Memory B cell (primary cell): ENCODE measurements at places on chromosomes 7 and 10.

DNA sequence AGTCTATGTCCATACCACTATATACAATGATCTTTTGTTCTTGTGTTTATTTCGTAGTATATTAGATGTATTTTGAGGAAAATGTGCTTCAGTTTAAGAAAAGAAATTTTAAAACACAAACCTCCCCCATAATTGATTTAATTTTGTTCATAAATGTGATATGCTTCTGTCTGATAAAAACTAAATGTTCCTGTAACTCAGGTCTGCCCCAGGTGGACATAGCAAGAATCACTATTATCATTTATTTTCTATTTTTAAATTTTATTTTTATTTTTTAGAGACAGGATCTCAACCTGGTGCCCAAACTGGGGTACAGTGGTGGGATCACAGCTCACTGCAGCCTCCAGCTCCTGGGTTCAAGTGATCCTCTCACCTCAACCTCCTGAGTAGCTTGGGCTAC is 43.2 kb downstream of the BEND7 start:
- no peak for DNase-seq
- H3K27ac ChIP-seq = no peak overlapping the region
- H3K36me3 ChIP-seq = no peaks in the 10 kb centered on the region
- H3K4me3 ChIP-seq = no peak overlapping the region
- peaks cover 5% of the 10 kb centered on the region for H3K27me3 ChIP-seq

- H3K27ac ChIP-seq = no peak overlapping the region
- no peak for DNase-seq
- H3K27me3 ChIP-seq = no peaks in the 10 kb centered on the region
- no peaks in the 10 kb centered on the region for H3K4me1 ChIP-seq
These were observed 154.8 kb downstream of the PHF14 start for GRCh38 chr7:11128498-11128897.

GRCh38 chr10:50033481-50033880 is 34.3 kb upstream of the WASHC2A start:
- H3K27me3 ChIP-seq = peaks cover 8% of the 10 kb centered on the region
- DNase-seq = no peak
- H3K27ac ChIP-seq = no peak overlapping the region
- no peaks in the 10 kb centered on the region for H3K36me3 ChIP-seq

DNA sequence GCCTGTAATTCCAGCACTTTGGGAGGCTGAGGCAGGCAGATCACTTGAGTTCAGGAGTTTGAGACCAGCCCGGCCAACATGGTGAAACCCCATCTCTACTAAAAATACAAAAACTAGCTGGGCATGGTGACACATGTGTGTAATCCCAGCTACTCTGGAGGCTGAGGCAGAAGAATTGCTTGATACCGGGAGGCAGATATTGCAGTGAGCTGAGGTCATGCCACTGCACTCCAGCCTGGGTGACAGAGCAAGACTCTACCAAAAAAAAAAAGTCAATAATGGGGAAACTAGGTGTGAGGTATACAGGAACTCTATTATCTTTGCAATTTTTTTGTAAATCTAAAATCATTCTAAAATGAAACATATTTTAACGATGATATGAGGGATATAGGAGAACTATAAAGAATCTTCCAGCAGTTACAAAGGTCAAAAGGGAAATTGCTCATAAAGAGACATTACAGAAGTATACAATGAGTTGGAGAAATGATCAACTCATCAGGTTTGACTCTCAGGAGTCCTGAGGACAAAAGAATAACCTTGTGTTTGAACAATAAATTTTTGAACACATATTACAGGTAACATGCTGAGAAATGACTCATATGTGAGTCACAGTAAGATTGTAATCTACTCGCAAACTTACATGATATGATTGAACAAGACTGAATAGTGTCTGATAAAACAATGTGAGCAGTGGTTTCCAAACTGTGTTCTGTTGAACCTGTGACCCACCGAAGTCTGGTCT is 272.6 kb downstream of the FGFR2 start:
- no peak overlapping the region for H3K27ac ChIP-seq
- no peaks in the 10 kb centered on the region for H3K4me1 ChIP-seq
- DNase-seq = no peak
- H3K36me3 ChIP-seq = no peaks in the 10 kb centered on the region
- H3K4me3 ChIP-seq = no peak overlapping the region

GRCh38 chr7:46034056-46034768 is 113.1 kb upstream of the IGFBP3 start:
- no peaks in the 10 kb centered on the region for H3K36me3 ChIP-seq
- no peak for DNase-seq
- no peaks in the 10 kb centered on the region for H3K4me1 ChIP-seq
- no peak overlapping the region for H3K4me3 ChIP-seq

DNA sequence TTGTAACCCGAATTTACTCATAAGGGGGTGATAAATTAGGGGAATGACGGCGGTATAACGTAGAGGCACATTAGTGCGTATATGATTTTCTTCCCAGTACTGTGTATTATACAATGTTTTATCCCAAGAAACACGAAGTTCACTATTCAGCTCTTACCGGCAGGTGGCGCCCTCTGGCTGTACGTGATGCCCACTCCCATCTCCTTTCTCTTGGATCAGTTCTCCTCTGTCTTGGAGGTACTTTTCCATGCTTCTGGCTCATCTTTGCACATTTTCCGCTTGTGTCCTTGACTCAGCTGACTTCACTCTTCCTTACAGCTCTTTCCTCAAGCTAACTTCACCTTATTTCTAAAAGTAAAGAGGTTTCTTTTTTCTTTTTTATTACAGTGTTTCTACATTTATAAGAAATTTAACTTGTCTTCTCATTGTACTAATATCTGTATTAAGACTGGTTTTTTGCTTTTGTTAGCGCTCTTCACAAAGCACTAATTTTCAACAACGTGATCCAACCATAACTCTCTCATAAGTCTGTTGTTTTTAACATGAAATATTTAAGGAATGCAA is 21.3 kb downstream of the TMEM176B start:
- DNase-seq = peak; percentile 59
- H3K4me3 ChIP-seq = no peak overlapping the region
- peaks cover 12% of the 10 kb centered on the region for H3K27me3 ChIP-seq
- no peak overlapping the region for H3K27ac ChIP-seq
- H3K36me3 ChIP-seq = no peaks in the 10 kb centered on the region
- peaks cover 4% of the 10 kb centered on the region for H3K4me1 ChIP-seq

- DNase-seq = no peak
- no peak overlapping the region for H3K27ac ChIP-seq
- H3K36me3 ChIP-seq = no peaks in the 10 kb centered on the region
These were observed 24.9 kb upstream of the NEBL start for GRCh38 chr10:20922033-20922432.

DNA sequence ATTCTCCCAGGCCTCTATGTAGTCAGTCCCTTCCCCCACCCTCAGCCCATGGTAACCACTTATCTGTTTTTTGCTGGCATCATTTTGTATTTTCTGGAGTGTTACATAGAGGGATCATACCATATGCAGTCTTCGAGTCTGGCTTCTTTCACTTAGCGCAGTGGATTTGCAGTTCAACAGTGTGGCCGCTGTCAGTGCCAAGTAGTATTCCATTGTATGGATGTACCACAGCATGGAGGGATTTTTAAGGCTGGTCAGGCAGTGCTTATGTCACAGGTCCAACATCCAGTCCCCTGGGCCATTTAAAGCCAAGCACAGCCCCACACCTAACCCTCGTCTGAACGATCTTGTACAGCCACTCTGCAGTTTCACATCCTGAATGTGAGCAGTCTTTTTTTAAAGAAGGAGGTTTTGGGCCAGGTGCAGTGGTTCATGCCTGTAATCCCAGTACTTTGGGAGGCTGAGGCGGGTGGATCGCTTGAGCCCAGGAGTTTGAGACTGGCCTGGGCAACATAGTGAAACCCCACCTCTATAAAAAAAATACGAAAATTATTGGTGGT is 121.8 kb downstream of the CUX1 start:
- H3K4me3 ChIP-seq = no peak overlapping the region
- H3K36me3 ChIP-seq = peaks cover 6% of the 10 kb centered on the region
- peaks cover 15% of the 10 kb centered on the region for H3K4me1 ChIP-seq
- H3K27me3 ChIP-seq = no peaks in the 10 kb centered on the region
- DNase-seq = no peak
- no peak overlapping the region for H3K27ac ChIP-seq

DNA sequence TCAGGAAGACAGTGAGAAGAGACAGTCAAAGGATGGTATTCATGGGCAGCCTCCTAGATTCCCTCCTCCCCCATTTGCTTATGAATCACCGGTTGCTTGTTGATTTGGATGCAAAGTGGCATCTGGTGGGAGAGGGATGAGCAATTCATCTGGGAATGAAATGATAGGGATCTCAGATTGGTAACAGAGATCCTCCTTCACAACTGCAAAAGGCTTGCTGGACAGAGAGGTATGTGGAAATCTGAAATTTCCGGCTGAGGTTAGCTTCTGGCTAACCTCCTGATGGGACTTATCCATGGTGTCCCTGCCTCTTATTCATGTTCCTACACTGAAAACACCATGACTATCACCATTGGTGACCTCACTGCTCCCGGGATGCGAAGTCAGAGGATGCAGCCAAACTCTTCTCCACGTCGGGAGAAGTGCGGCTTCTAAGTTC is 48.4 kb upstream of the PODXL start:
- no peak for DNase-seq
- no peaks in the 10 kb centered on the region for H3K4me1 ChIP-seq
- peaks cover 16% of the 10 kb centered on the region for H3K27me3 ChIP-seq
- H3K36me3 ChIP-seq = no peaks in the 10 kb centered on the region

GRCh38 chr7:156494960-156495359 is 145.6 kb upstream of the RNF32 start:
- H3K4me1 ChIP-seq = peaks cover 2% of the 10 kb centered on the region
- no peaks in the 10 kb centered on the region for H3K36me3 ChIP-seq
- DNase-seq = no peak
- no peak overlapping the region for H3K27ac ChIP-seq
- peaks cover 4% of the 10 kb centered on the region for H3K27me3 ChIP-seq

- H3K27me3 ChIP-seq = no peaks in the 10 kb centered on the region
- H3K27ac ChIP-seq = no peak overlapping the region
- DNase-seq = no peak
- no peak overlapping the region for H3K4me3 ChIP-seq
These were observed 213.8 kb downstream of the TAX1BP1 start for GRCh38 chr7:27953777-27954176.

DNA sequence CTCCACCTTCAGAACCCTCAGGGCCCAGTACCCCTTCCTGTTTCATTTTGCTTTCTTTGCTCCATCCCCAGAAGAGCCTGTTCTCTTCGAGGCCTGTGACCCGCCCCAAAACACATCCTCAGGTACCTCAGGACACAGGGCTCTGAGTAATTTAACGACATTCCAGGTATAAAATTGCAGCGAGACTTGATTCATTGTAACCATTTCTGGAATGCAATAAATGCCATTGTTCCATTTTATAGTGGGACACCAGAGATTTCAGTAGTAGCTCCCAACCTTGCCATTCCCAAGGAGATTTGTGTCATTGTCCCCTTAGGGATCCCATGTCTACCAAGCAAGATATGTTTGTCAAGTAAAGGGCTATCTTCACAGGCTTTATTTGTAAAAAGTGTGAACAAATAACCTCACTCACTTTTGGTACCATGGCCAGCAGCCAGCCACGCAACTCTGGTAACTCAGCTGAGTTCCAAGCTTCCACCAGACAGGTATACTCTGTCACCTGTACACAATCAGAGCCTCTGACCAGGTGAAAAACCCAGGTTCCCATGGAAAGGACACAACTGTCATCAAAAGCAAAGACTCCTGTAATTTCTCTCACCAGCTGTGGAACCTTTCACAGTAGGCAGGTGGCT is 441.3 kb downstream of the PLXNA4 start:
- DNase-seq = no peak
- no peaks in the 10 kb centered on the region for H3K36me3 ChIP-seq
- no peaks in the 10 kb centered on the region for H3K4me1 ChIP-seq

GRCh38 chr7:8436965-8437364 is 3.6 kb downstream of the NXPH1 start:
- H3K27me3 ChIP-seq = peaks cover 36% of the 10 kb centered on the region
- H3K27ac ChIP-seq = no peak overlapping the region
- peaks cover 20% of the 10 kb centered on the region for H3K4me1 ChIP-seq
- DNase-seq = no peak
- H3K36me3 ChIP-seq = peaks cover 4% of the 10 kb centered on the region

GRCh38 chr7:74134117-74134620 is 40.0 kb upstream of the EIF4H start:
- no peak for DNase-seq
- H3K36me3 ChIP-seq = no peaks in the 10 kb centered on the region
- no peak overlapping the region for H3K4me3 ChIP-seq
- H3K4me1 ChIP-seq = peaks cover 2% of the 10 kb centered on the region

DNA sequence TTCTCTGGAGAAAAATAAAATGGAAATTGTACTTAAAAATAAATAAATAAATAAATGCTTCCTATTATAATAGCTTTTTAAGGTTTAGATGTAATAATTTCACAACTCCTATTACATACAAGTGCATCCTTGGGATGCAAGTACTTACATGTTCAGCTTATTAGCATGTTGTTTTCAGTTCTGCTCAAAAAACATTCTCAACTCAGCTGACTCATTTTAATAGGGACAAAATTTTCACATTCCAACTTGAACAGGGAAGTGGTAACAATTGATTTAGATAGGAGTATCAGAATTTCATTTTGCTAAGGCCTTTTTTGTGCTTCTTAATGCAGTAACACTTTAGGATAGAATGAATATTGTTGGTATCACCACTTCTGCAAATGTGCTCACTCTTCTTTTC is 16.7 kb upstream of the PAPSS2 start:
- no peaks in the 10 kb centered on the region for H3K36me3 ChIP-seq
- H3K27me3 ChIP-seq = no peaks in the 10 kb centered on the region
- H3K27ac ChIP-seq = no peak overlapping the region
- no peaks in the 10 kb centered on the region for H3K4me1 ChIP-seq

DNA sequence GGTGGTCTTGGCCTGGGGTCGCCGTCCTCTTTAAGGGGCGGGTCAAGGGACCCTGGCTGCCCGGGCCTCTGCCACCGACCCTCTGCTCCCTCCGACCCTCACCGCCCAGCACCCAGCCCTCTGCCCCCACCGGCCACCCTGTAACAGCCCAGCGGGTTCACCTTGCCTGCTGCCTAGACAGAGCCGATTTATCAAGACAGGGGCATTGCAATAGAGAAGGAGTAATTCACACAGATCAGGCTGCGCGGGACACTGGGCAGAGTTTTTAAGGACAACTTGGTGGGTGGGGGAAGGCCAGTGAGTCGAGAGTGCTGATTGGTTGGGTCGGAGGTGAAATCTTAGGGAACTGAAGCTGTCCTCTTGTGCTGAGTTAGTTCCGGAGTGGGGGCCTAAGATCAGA is 779 bp upstream of the ADCK2 start:
- peaks cover 32% of the 10 kb centered on the region for H3K4me1 ChIP-seq
- H3K4me3 ChIP-seq = peak overlapping the region; percentile 75
- DNase-seq = no peak
- peak overlapping the region; percentile 68 for H3K27ac ChIP-seq
